ENCODE measurements at places on chromosomes 13 and 19. TPM values are rescaled to one million over a fixed set of nuclear protein-coding genes. Genes with fewer than 3 reads are reported as not detected.
A peak's percentile ranks its signal among the peaks of the same experiment; 100 is the strongest.

The ADGRE3 gene
- not detected for total RNA-seq

The ZNF665 gene
- total RNA-seq, result 0.81 TPM

The RFXAP gene
- 1.2 TPM for total RNA-seq

GRCh38 chr13:97068151-97068550 is 73.9 kb upstream of the OXGR1 start:
- H3K27ac ChIP-seq, result no peak overlapping the region
- H3K36me3 ChIP-seq, result no peaks in the 10 kb centered on the region
- H3K4me3 ChIP-seq, result no peak overlapping the region

- H3K4me3 ChIP-seq, result no peak overlapping the region
- H3K27me3 ChIP-seq, result no peaks in the 10 kb centered on the region
- no peak overlapping the region for H3K27ac ChIP-seq
- H3K4me1 ChIP-seq, result no peaks in the 10 kb centered on the region
These were observed 381.5 kb downstream of the MYO16 start for GRCh38 chr13:109010912-109011311.

DNA sequence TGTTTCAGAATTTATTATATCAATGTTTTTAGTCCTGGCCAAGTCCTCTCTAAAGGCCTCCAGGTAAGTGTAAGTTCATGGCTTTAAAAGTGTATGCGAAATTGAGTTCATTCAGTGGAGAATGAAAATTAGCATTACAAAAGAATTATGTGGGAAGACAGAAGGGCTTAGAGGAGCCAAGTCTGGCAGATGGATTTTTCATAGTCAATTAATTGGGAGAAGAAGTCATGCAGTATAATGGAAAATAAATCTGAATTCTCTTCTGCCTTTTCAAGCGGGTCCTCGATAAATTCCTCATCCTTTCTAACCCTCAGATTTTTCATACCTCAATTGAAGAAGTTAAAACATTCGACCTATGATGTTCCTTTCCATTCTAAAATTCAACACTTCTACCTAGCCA is 394.2 kb downstream of the ITGBL1 start:
- no peak overlapping the region for H3K27ac ChIP-seq
- H3K4me1 ChIP-seq, result 0 out of 2 replicates have a peak, but pooled peaks cover 4% of the 10 kb centered on the region
- peaks cover 59% of the 10 kb centered on the region for H3K27me3 ChIP-seq
- no peak overlapping the region for H3K4me3 ChIP-seq
- DNase-seq, result no peak

- no peaks in the 10 kb centered on the region for H3K27me3 ChIP-seq
- peak overlapping the region; percentile 29 for H3K4me3 ChIP-seq
- peaks cover 18% of the 10 kb centered on the region for H3K4me1 ChIP-seq
- no peaks in the 10 kb centered on the region for H3K36me3 ChIP-seq
- DNase-seq, result peak; percentile 57
These were observed 188.5 kb downstream of the LACC1 start for GRCh38 chr13:44068169-44068568.

- H3K4me3 ChIP-seq, result no peak overlapping the region
- no peaks in the 10 kb centered on the region for H3K36me3 ChIP-seq
- peak overlapping the region; percentile 50 for H3K27ac ChIP-seq
- H3K4me1 ChIP-seq, result peaks cover 39% of the 10 kb centered on the region
- no peaks in the 10 kb centered on the region for H3K27me3 ChIP-seq
These were observed 1317.6 kb downstream of the PCDH9 start for GRCh38 chr13:65912516-65912915.

DNA sequence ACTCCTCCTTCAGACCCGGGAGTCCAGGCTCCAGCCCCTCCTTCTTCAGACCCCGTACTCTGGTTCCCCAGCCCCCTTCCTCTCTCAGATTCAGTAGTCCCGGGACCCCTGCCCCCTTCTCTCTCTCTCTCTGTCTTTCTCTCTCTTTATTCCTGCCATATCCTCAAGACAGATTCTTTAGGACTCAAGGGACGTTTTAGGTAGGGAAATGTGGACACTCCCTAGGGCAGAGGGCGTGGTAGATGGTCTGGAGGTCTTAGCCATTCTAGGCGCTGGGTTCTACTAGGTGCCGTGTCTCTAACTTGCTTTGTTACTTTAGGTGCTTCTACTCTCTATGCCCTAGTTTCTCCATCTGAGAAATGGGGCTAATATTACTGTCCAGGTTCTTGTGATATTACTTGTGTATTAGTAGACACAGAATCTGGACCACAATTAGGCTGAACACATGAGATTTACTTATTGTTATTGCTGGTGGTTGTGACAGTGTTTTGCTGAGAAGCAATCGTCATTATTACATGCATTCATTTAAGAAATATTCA is 751 bp upstream of the C19orf84 start:
- no peaks in the 10 kb centered on the region for H3K36me3 ChIP-seq
- no peak overlapping the region for H3K27ac ChIP-seq
- H3K4me1 ChIP-seq, result peaks cover 18% of the 10 kb centered on the region
- no peaks in the 10 kb centered on the region for H3K27me3 ChIP-seq

DNA sequence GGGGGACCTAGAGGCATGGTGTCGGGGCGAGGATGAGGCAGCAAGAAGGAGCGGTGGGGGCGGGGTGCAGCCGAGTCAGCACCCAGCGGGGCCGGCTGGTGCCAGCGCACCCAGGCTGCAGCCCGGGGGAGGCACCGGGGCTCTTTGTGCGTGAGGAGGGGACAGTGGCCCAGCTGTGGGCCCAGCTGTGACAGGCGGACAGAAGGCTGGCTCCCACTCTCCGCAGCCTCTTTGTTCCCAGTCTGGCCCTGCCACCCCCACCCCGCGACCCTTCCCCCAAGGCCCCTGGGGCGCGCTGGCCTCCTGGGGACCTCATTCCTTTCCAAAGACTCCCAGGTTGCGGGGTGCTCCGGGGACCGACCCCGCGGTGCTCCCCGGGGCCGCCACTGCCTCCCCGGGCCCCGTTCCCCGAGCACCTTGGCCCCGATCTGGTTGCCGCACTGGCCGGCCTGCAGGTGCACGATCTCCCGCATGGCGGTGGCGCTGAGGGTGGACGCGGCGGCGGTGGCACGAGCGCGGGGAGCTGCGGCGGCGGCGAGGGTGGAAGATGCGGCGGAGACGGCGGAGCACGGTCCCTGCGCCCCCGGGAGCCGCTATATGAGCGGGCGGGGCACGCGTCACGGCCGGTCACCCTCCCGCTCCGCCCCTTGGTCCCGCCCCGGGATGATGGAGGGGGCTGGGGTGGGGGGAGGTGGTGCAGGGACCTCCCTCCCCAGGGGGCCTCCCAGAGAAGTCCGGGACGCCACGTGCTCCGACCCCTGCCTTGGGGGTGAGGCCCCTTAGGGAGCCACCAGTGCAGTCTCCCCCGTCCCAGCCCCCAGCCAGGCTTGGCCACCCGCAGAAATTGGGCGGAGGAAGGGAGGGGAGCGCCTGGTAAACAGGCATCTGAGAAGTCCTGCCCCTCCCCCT is at the start of gene TUBB4A:
TUBB4A (minus strand) TSS at position 570 of the 909 bp plus-strand sequence; CDS start at position 473, 97 bp downstream.
- no peak within 1 kb of the TSS for H3K27ac ChIP-seq
- peaks cover 3% of the 10 kb centered on the region for H3K4me1 ChIP-seq
- H3K36me3 ChIP-seq, result no peaks in the 10 kb centered on the region
- H3K4me3 ChIP-seq, result peak within 1 kb of the TSS; percentile 72

DNA sequence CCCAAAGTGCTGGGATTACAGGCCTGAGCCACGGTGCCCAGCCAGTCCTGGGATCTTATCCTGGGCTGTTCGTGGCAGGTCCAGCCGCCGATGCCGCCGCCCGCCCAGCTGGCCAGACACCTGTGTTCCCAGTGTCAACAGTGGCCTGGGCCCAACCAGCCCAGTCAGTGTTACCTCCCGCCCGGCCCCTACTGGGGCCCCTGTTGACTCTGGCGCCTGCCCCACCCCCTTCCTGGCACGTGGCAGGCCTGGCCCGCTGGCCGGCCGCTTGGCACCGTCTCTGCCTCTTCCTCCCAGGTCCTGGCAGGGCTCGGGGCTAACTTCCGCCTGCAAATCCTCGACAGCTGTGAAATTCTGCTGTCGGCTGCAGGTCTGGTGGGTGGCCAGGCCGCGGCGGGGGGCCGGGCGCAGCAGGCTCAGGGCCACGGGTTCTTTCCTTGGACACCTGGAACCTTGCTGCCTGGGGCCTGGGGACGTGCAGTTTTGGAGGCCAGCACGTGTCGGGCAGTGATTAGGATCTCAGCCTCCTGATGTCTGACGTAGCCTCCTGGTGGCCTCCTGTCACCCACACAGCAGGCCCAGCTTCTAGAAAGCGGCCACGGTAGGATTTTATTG is 9.1 kb downstream of the ARID3A start:
- no peak overlapping the region for H3K4me3 ChIP-seq
- peaks cover 11% of the 10 kb centered on the region for H3K4me1 ChIP-seq
- H3K27me3 ChIP-seq, result no peaks in the 10 kb centered on the region
- peak; percentile 68 for DNase-seq

DNA sequence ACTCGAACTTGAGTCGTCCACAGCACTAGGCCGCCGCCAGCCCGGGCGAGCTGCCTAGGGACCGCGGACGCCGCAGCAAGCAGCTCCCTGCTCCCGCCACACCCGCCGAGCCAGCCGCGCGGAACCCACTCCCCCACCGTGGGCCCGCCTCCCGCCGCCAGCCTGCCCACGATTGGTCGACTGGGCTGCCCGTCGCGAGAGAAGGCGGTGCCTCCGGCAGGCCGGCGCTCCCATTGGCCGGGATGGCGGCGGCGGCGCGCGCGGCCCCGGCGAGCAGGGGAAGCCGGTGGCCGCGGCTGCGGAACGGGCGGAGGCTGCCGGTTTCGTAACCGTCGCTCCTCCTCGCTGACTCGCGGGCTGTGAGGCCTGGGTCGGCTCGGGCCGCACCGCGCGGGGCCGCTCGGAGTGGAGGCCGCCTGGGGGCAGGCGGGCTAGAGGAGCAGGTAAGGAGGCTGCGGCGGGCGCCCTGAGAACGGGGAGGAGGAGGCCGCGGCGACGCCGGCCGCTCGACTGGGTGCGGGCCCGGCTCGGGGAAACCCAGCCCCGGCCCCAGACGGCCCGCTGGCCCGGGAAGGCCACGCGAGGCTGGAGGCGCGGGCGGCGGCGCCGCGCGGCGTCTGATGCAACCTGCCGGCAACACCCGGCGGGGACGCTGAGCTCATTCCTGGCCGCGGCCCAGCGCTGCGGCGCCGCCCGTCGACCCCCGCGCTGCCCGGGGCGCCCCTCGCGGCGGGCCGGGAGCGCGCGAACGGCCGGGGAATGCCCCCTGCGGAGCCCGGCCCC is at the start of gene CEBPG:
CEBPG (plus strand) TSS at position 257 of the 783 bp plus-strand sequence. CDS start 5,531 bp downstream, outside the sequence.
- peak within 1 kb of the TSS; percentile 64 for H3K27ac ChIP-seq
- peak; percentile 83 for DNase-seq
- H3K27me3 ChIP-seq, result no peaks in the 10 kb centered on the region

DNA sequence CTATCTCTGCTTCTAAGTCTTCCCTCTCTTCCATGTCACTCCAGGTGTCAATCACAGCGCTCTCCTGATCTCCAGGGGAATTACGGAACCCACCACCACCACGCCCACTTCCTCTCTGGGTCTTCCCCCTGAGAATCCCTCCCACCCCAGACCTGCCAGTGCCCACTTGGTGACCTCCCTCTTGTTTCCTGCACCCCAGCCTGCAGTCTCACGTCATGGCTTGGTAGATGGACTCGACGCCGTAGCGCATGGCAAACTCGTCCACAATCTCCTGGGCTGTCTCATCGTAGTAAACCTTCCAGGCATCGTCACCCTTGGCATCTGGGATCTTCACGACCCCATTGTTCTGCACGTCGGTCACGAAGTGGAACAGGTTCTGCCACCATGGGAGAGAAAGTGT is 47.0 kb downstream of the UNC13A start:
- H3K27me3 ChIP-seq, result peaks cover 14% of the 10 kb centered on the region
- DNase-seq, result no peak
- no peaks in the 10 kb centered on the region for H3K4me1 ChIP-seq
- no peaks in the 10 kb centered on the region for H3K36me3 ChIP-seq

- no peaks in the 10 kb centered on the region for H3K36me3 ChIP-seq
- no peak overlapping the region for H3K4me3 ChIP-seq
- no peaks in the 10 kb centered on the region for H3K27me3 ChIP-seq
- no peak for DNase-seq
- H3K27ac ChIP-seq, result no peak overlapping the region
- H3K4me1 ChIP-seq, result peaks cover 9% of the 10 kb centered on the region
These were observed 16.4 kb downstream of the PEPD start for GRCh38 chr19:33505148-33505547.

DNA sequence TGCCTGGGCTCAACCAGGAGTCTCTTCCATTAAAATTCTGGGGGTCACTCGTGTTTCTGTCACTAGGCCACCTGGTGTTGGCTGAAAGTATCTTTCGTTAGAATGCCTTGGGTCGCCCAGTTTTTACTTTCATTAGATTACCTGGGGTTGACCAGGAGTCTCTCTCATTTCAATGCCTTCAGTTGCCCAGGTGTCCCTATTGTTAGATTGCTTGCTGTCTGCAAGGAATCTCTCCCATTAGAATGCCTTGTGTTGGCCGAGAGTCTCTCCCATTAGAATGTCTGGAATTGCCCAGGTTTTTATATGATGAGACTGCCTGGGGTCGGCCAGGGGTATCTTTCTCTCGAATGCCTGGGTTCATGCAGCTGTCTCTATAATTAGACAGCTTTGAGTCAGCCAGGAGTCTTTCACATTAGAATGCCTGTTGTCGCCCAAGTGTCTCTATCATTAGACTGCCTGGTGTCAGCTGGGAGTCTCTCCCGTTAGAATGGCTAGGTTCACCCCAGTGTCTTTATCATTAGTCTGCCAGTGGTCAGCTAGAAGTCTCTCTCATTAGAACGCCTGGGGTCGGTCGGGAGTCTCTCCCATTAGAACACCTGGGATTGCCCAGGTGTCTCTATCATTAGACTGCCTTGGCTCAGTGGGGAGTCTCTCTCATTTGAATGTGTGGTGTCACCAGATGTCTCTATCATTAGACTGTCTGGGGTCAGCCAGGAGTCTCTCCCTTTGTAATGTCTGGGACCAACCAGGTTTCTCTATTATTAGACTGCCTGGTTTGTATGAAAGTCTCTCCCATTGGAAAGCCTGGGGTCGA is 1446.8 kb downstream of the UQCRFS1 start:
- no peak overlapping the region for H3K27ac ChIP-seq
- no peak overlapping the region for H3K4me3 ChIP-seq
- H3K36me3 ChIP-seq, result no peaks in the 10 kb centered on the region
- no peaks in the 10 kb centered on the region for H3K4me1 ChIP-seq
- DNase-seq, result no peak
- no peaks in the 10 kb centered on the region for H3K27me3 ChIP-seq

DNA sequence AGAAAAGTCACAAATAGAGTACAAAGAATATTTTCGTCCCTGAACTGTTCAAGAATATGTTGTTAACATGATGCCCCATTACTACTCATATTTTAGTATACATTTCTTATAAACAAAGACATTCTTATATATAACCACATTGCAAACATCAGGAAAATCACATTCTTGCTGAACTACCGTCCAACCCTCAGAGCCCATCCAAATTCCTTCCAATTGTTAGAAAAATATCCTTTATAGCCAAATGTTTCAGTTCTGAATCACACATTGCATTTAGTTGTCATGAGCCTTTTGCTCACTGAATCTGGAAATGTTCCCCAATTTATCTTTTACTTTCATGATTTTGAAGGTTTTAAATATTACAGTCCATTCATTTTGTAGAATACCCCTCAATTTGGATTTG is 467.8 kb upstream of the ARGLU1 start:
- H3K4me1 ChIP-seq, result no peaks in the 10 kb centered on the region
- DNase-seq, result no peak
- H3K27me3 ChIP-seq, result peaks cover 12% of the 10 kb centered on the region
- no peak overlapping the region for H3K4me3 ChIP-seq

- DNase-seq, result no peak
These were observed 1403.5 kb downstream of the PCDH9 start for GRCh38 chr13:65826657-65827056.
